ENCODE measurements at places on chromosomes 11 and 22.

GRCh38 chr22:44582016-44582415 lies 84.0 kb upstream of the RTL6 start:
- DNase-seq, result no peak

- DNase-seq, result no peak
Observed at GRCh38 chr11:120335556-120335907, 681 bp upstream of the ARHGEF12 start.

- DNase-seq, result no peak
Observed at GRCh38 chr11:63919267-63920125, 2.5 kb upstream of the RCOR2 start.

DNA sequence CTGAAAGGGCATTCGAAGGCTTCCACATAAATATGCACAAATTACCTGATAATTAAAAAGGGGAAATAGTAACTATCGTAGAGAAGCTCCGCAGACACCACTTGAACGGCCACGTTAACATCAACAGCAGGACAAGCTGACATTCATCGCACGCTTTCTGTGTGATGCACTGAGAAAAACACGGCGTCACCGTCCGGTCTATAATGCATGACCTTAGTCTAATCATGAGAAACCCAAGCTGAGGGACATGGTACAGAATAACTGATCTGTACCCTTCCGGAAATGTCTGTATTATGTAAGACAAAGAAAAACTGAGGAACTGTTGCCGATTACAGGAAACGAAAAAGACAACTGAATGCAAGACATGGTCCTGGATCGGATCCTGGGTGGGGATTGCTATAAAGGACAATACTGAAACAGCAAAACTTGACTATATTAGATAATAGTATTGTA lies 678 bp upstream of the RANGAP1 start:
- DNase-seq, result peak; percentile 20

Data from stimulated activated CD4-positive, alpha-beta T cell treated with anti-CD3 and anti-CD28 coated beads, Interleukin-12 subunit alpha, Interleukin-12 subunit beta, amount 100 ng/mL, for 4 hours (primary cell).